Foreskin fibroblast (primary cell): ENCODE measurements at places on chromosomes 16 and 17.

- no peak for DNase-seq
These were observed 114.0 kb upstream of the ZFHX3 start for GRCh38 chr16:73161977-73162376.

GRCh38 chr17:37717627-37718323, 27.1 kb downstream of the HNF1B start:
- DNase-seq, result no peak

GRCh38 chr16:68939692-68940320, 96.5 kb downstream of the TANGO6 start:
- no peak for DNase-seq

- DNase-seq, result no peak
These were observed 10.9 kb upstream of the SREBF1 start for GRCh38 chr17:17847726-17848125.
